ENCODE measurements at places on chromosomes 12 and 14. TPM values are rescaled to one million over a fixed set of nuclear protein-coding genes. Genes with fewer than 3 reads are reported as not detected.

- H3K4me3 ChIP-seq: no peak overlapping the region
- no peaks in the 10 kb centered on the region for H3K36me3 ChIP-seq
- no peak overlapping the region for H3K27ac ChIP-seq
Measured at GRCh38 chr12:130127532-130127911, 34.7 kb upstream of the FZD10 start.

DNA sequence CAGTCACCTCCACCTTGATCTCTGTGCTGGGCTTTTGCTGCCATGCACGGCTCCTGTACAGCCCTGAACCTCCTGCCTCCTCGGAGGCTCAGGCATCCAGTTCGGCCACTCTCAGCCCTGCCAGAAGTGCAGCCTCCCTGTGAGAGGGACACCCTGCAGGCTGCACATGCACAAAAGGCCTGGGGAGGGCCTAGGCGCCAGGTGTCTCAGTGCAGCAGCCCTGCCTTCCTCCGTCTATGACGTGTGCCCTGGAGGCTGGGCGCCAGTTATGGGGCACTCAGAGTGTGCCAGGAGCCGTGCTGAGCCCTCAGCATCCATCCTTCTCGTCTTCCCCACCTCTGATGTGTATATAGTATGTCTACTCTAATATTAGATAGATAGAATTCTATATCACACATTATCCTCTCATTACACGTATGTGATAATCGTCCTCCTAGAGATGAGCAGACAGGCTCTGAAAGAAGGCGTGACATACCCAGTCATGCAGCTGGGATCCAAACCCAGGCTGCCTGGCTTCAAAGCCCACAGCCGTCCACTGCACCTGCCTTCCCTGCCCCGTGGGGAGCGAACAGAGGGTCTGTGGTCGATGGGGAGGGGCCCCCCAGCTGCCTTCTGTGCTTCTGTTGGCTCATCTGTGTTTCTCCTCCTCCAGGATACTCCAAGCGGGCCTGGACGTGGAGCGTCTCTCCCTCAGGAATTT is 101.1 kb downstream of the B4GALNT3 start:
- H3K4me1 ChIP-seq: no peaks in the 10 kb centered on the region
- no peak overlapping the region for H3K4me3 ChIP-seq
- no peak for DNase-seq
- H3K27me3 ChIP-seq: no peaks in the 10 kb centered on the region

- H3K4me3 ChIP-seq: no peak overlapping the region
- no peak overlapping the region for H3K27ac ChIP-seq
- H3K4me1 ChIP-seq: 0 out of 2 replicates have a peak, but pooled peaks cover 3% of the 10 kb centered on the region
- no peaks in the 10 kb centered on the region for H3K27me3 ChIP-seq
- H3K36me3 ChIP-seq: no peaks in the 10 kb centered on the region
Measured at GRCh38 chr14:54450535-54450934, 9.4 kb upstream of the CNIH1 start.

DNA sequence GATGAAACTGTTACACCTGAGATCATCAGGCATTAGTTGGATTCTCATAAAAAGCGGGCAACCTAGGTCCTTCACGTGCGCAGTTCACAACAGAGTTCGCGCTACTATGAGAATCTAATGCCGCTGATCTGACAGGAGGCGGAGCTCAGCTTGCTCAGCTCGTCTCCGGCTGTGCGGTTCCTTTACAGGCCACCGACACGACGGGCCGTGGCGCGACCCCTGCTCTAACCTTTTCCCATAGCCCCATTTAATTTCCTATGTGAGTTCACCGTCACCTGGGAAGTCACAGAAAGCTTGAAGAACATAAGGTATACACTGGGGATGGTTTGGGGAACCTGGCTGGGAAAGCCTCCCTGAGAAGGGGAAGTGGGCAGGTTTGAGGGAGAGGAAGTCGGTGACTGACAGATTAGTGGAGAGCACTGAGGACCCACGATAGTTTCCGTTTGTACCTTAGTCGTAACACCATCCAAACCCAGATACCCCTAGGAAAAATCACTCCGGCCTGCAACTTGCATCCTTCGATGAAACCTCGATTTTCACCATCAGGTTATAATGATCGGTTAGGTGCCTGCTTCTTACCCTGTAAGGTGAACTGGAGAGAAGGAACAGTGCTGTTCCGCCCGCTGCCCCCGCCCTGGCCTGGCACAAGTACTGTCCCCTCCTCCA is 2.8 kb upstream of the AAAS start:
- DNase-seq: no peak
- H3K27ac ChIP-seq: peak overlapping the region; percentile 80
- H3K27me3 ChIP-seq: peaks cover 10% of the 10 kb centered on the region
- H3K4me3 ChIP-seq: peak overlapping the region; percentile 71

- no peak overlapping the region for H3K27ac ChIP-seq
- H3K27me3 ChIP-seq: no peaks in the 10 kb centered on the region
- H3K4me3 ChIP-seq: no peak overlapping the region
- H3K36me3 ChIP-seq: no peaks in the 10 kb centered on the region
Measured at GRCh38 chr14:65840118-65840751, 427.7 kb downstream of the FUT8 start.

GRCh38 chr14:90803249-90803648 is 13.0 kb downstream of the TTC7B start:
- no peak overlapping the region for H3K27ac ChIP-seq
- no peak for DNase-seq
- H3K4me1 ChIP-seq: no peaks in the 10 kb centered on the region
- no peaks in the 10 kb centered on the region for H3K36me3 ChIP-seq

DNA sequence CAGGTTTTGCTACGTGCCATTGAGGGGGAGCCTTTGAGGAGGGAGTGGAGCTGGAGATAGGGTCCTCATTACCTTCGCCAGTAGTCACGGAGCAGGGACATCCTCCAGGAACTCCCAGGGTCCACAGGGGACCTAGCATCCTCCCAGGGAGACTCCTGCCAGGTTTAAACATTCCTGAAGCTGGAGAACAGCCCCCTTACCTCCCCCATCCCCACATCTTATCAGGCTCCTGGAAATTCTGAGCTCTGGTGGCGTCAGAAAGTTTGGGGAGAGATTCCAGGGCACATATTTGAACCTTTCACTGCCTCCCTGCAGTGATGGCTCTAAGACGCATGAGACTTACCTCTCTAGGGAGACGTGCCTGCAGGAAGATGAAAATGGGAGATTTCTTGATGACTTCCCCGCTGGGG is 192.3 kb upstream of the GSC start:
- H3K27ac ChIP-seq: no peak overlapping the region
- H3K4me3 ChIP-seq: no peak overlapping the region
- H3K27me3 ChIP-seq: no peaks in the 10 kb centered on the region
- no peaks in the 10 kb centered on the region for H3K36me3 ChIP-seq
- no peak for DNase-seq
- no peaks in the 10 kb centered on the region for H3K4me1 ChIP-seq

DNA sequence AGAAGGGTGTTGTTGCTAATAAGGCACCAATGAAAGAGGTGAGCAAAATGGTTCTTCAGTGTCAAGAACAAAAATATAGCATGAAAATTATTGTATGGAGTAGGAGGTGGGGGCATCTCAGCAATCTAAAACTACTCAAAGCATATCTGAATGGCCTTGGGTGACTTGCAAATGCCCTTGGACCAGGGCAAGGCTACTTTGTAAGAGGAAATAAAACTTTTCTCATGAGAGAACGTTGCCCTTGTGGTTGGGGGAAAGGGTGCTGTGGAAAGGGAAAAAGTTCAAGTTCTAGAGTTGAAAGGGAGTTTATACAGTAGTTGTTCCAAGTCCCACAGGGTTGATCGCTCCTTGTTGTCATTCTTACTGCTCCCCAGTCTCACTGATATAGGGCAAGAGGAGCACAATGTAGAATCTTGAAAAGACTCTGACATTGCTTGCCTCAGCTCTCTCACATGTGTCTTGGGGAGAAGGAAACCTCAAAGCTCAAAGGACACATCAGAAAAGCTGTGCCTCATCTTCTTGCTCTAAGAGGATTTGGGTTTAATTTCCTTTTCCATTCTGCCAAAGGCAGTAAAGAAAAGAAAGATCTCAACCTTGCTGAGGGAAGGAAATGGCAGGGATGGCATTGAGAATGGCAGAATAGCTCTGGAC is 270.5 kb downstream of the DUSP6 start:
- no peaks in the 10 kb centered on the region for H3K27me3 ChIP-seq
- peaks cover 42% of the 10 kb centered on the region for H3K4me1 ChIP-seq
- no peak for DNase-seq
- H3K36me3 ChIP-seq: no peaks in the 10 kb centered on the region
- no peak overlapping the region for H3K4me3 ChIP-seq

- DNase-seq: peak; percentile 73
- peaks cover 7% of the 10 kb centered on the region for H3K4me1 ChIP-seq
- peak overlapping the region; percentile 34 for H3K4me3 ChIP-seq
Measured at GRCh38 chr12:122437656-122438121, 15.2 kb upstream of the CLIP1 start.

DNA sequence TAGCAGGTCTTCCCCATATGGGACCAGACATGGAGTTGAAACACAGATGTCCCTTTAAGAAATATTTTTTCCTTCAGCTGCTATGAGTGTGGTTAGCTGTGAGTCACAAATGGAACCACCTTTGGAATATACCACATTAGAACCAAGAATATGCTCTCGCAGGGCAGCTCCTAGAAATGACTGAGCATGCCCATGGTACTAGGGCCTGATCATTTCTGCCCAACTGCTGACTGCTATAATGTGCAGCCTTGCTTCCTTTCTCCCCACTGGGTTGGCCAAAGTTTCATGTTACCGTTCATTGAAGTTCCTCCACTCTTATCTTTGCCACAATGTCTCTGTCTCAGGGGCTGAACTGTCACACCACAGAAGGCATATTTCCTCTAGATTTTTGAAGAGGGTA is 1074.6 kb downstream of the FLRT2 start:
- no peaks in the 10 kb centered on the region for H3K4me1 ChIP-seq
- no peaks in the 10 kb centered on the region for H3K36me3 ChIP-seq
- H3K27ac ChIP-seq: no peak overlapping the region

DNA sequence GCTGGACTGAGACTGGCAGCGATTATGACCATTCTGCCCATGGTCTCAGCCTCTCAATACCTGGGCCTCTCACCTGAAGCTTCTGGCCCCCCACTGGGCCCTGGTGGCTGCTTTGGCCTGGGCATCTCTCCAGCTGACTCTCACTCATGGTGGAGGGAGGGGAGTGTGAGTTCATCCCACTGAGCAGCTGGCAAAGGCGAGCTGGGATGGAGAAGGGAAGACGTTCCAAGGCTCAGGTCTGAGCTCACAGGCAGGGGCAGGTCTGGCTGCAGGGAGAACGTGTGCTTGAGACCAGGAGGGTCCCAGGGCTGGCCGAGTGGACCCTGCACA is 103.5 kb downstream of the TMEM121 start:
- H3K4me1 ChIP-seq: no peaks in the 10 kb centered on the region
- no peaks in the 10 kb centered on the region for H3K27me3 ChIP-seq
- no peaks in the 10 kb centered on the region for H3K36me3 ChIP-seq
- no peak overlapping the region for H3K27ac ChIP-seq
- no peak for DNase-seq
- no peak overlapping the region for H3K4me3 ChIP-seq

DNA sequence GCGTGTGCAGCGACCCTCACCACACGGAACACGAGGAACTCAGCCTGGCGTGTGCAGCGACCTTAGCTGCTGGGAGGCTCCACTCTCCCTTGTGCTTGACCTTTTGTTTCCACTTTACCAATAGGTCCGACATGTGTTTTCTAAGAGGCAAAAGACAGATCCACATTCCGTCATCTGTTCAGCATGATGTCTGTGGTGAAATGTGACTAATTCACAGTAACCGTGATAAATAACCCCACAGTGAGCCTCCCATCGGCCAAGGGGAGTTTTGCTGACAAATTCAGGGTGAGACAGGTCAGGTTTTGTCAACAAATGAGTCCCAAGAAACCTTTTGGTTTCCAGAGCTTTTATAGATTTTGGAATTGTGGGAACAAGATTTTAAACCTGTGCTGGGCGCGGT is 55.9 kb downstream of the MOK start:
- DNase-seq: peak; percentile 29
- H3K4me3 ChIP-seq: no peak overlapping the region
- H3K27me3 ChIP-seq: no peaks in the 10 kb centered on the region
- peak overlapping the region; percentile 16 for H3K27ac ChIP-seq
- H3K4me1 ChIP-seq: peaks cover 7% of the 10 kb centered on the region

DNA sequence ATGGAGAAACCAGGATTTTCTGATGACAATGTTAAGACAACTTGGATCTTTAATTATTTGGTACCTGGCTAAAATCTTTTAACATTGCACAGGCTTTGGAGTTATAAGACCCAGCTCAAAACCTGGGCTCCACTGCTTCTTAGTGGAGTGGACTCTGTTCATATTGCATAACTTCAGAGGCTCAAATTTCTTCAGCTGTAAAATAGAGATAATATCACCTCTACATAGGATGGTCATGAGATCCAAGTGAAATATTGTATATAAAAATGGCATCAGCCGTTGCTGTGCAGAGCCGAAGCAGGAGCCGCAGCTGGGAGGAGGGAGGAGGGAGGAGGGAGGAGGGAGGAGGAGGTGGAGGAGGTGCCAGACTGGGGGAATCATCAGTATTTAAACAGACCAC is 10.5 kb downstream of the NPC2 start:
- H3K27me3 ChIP-seq: no peaks in the 10 kb centered on the region
- peaks cover 4% of the 10 kb centered on the region for H3K4me1 ChIP-seq
- no peak overlapping the region for H3K4me3 ChIP-seq
- no peak for DNase-seq
- no peak overlapping the region for H3K27ac ChIP-seq
- H3K36me3 ChIP-seq: no peaks in the 10 kb centered on the region

DNA sequence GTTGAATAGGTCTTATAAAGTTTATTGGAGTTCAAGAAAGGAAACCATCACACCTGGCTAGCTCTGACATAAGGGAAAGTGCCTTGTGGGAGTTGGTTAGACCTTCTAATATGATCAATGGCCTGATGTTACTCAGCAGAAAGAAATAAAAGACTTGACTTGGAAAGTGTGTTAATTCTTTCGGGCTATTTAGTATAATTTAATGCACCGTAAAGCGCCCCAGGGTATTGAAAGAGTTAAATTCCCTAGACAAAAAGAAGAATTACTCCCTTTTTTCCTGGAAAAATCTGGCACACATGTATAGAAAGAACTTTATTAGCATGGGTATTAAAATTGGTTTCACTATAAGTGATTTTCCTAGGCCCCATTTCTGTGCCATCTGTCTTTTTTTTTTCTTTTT is 1125.7 kb upstream of the FLRT2 start:
- H3K27ac ChIP-seq: peak overlapping the region; percentile 33
- H3K27me3 ChIP-seq: no peaks in the 10 kb centered on the region
- no peak overlapping the region for H3K4me3 ChIP-seq
- no peak for DNase-seq
- H3K4me1 ChIP-seq: peaks cover 4% of the 10 kb centered on the region

DNA sequence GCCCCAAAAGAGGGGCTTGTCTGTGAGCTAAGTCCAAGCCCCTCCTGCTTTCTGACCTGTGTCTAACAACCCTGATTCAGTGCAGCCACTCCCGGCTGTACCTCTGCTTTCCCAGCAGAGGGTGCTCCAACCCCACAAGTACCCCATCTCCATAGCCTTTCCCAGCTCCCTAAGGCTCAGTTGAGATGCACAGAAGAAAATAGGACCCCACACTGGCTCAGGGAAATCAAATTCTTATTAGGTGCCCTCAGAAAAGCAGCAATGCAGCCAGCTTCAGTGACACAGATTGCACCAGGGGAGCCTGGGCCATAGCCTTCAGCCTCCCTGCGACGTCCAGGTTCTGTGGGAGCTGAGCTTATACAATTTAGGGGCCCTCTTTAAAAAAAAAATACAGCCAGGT is 49.9 kb downstream of the LRRC74A start:
- no peak overlapping the region for H3K4me3 ChIP-seq
- no peaks in the 10 kb centered on the region for H3K4me1 ChIP-seq
- H3K27ac ChIP-seq: no peak overlapping the region
- H3K36me3 ChIP-seq: no peaks in the 10 kb centered on the region

The KRT71 gene
- not detected for total RNA-seq

The ARHGDIB gene
- 1.2 TPM for total RNA-seq

The IFNG-AS1 gene
- not detected for total RNA-seq

The CCDC198 gene
- 0.25 TPM for total RNA-seq

The SUOX gene
- total RNA-seq: 10.0 TPM

The ABCB9 gene
- 7.1 TPM for total RNA-seq

The EXOC5 gene
- total RNA-seq: 96.8 TPM

The CFAP251 gene
- 0.41 TPM for total RNA-seq

The SLC17A8 gene
- 0.08 TPM for total RNA-seq

The C12orf60 gene
- total RNA-seq: 1.2 TPM

Measured in SJCRH30 (cell line).